ENCODE measurements at places on chromosomes 16 and 17.
A peak's percentile ranks its signal among the peaks of the same experiment; 100 is the strongest.

GRCh38 chr17:31645351-31645750 is 213.7 kb downstream of the COPRS start:
- no peak for DNase-seq

- peak; percentile 72 for DNase-seq
These were observed at the start of gene PSMD7 for GRCh38 chr16:74296432-74297144. PSMD7 (plus strand) TSS chr16:74296814; CDS start chr16:74296915, 101 bp downstream.

DNA sequence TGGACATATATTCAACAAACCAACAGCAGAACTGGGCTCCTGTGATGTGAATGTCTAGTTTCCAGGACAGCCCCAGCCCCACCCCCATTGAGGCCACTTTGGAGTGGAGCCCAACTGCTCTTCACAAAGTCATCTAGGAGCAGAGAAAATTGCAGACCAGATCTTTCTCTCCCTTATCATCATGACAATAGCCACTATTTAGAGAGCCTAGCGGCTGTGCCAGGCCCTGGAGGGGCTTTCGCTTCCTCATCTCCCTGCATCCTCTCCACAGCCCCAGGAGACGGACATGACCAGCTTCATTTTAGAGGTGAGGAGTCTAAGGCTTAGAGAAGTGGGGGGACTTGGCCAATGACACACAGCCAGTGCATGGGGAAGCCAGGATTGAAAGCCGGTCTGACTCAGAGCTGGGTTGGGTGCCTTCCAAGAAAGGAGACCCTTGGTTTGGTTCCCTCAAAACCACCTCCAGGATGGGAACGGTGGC is 1.4 kb downstream of the PRSS8 start:
- DNase-seq: no peak

DNA sequence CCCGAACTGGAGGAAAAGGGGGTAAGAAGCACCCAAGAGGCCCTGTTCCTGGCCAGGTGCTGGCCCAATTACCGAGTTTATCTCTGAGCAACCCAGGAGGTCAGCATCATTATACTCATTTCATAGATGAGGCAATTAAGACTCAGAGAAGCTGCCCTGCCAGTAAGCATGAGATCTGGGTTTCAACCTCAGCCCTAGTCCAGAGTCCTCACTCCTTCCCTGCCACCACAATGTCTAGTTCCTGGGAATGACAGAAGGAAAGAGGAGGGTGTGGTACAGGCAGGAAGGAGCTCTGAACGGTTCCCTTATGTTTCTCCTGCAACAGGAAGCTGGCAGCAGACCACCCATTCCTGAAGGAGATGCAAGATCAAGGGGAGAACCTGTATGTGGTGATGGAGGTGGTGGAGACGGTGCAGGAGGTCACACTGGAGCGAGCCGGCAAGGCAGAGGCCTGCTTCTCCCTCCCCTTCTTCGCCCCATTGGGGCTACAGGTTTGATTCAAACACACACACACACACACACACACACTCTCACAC is 7.4 kb downstream of the GSDMA start:
- no peak for DNase-seq

GRCh38 chr17:10624969-10625368 is 32.1 kb downstream of the MYH3 start:
- no peak for DNase-seq

DNA sequence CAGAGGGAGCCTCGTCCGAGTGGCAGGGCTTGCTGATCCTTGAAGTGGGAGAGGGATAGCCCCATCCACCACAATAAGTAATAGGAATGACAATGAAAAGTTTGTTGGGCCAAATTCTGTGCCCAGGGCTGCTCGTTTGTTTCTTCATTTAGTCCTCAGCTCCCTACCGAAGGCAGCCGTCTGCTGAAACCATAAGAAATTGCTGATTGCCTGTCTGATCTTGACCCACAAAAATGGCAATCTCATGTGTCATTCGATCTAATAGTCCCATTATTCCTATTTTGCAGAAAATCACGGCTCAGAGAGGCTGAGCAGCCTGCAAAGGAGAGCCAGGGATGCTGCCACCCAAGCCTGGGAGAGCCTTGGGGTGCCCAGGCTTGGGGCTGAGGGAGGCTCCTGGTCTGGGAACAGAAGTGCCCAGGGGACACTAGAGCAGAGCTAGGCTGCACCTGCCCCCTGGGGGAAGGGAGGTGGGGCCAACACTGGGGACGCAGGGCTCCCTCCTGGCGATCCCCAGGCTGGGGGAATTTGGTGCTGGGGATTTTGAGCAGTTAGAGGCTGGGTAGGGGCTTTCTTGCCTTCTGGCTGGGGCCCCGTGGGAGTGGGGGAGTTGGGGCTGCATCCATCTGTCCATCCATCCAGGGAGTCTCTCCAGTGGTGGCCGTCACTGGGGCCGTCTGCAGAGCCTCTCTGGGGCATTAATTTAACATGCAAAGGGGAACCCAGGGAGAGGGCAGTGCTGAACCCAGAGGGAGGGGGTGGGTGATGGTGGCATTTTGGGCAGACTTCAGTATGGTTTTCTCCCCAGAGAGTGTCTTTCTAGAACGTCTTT is 53.5 kb downstream of the SOCS1 start:
- no peak for DNase-seq

DNA sequence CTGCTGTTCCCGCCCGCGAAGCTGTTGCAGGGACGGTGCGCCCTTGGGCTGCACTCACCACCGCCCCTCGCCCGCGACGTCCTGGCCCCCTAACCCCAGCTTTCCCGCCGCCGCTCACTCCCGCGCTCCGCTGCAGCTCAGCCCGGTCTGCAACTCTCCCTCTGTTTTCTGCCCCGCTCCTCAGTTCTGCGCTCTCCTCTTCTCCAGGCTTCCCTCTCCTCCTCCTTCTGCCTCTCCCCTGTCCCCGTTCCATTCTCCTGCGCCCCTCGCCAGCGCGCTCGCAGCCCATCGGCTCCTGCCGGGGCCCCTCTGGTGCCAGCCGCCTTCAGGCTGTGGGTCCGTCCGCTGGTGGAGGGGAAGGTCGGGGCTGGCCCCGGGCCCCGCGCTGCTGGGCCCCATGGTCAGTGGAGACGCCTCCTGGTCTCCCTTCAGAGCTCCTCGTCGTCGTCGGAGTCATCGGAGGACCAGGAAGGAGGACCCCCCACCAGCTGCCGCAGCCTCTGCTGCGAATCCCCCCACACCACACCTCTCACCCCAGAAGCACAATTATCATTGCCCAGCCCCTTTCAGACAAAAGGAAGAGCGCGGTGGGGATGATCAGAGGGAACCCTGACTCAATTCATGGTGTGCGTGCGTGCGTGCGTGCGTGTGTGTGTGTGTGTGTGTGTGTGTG is 223.2 kb upstream of the FOXF1 start:
- DNase-seq: no peak

- DNase-seq: no peak
These were observed 34.6 kb downstream of the TBCD start for GRCh38 chr17:82786427-82786826.

- no peak for DNase-seq
These were observed 26.1 kb downstream of the LGALS3BP start for GRCh38 chr17:78953356-78954350.

DNA sequence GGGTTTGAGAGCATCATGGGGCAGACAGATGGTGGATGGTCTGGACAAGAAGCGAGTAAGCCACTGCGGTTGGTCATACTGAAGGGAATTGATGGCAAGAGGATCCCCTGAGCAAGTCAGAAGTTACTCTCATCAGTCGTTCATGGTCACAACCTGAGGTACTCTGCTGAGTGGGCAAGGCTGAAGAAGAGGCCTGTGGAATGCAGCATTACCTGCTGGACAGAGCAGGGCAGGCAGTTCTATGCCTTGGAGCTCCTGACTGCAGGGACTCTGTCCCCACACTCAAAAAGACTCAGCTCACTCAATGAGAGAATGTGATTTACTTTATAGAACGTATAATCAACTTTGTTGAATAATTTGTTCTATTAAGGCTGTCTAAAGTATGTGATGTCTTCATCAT is 28.3 kb downstream of the ALDH3A2 start:
- no peak for DNase-seq

- no peak for DNase-seq
These were observed 12.8 kb upstream of the ZFP90 start for GRCh38 chr16:68526143-68526781.

DNA sequence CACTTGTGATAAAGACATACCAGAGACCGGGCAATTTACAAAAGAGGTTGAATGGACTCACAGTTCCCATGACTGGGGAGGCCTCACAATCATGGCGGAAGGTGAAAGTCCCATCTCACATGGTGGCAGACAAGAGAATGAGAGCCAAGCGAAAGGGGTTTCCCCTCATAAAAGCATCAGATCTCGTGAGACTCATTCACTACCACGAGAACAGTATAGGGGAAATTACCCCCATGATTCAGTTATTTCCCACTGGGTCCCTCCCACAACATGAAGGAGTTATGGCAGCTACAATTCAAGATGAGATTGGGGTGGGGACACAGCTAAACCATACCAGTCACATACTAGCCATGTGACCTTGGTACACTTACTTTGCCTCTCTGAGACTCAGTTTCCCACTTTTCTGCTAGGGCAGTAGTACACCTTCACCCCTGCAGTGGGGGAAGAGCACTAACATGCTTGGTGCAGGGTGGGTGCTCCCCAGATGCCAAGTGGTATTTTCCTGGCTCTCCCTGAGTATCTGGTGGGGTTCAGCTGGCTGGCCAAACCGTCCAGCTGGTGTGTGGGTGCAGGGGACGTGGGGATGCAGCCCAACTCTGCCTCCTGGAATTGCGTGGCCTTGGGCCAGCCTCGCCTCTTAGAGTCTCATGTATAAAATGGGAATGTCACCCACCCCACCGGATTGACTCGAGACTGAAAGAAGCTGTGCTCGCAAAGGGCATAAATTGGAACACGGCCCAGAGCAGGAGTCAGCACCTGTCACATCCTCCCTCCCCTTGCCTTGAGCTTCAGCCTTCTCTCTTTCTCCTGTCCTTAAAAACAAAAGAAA is 364.1 kb downstream of the CPPED1 start:
- no peak for DNase-seq

GRCh38 chr17:75555679-75556153 is 30.2 kb downstream of the LLGL2 start:
- no peak for DNase-seq

DNA sequence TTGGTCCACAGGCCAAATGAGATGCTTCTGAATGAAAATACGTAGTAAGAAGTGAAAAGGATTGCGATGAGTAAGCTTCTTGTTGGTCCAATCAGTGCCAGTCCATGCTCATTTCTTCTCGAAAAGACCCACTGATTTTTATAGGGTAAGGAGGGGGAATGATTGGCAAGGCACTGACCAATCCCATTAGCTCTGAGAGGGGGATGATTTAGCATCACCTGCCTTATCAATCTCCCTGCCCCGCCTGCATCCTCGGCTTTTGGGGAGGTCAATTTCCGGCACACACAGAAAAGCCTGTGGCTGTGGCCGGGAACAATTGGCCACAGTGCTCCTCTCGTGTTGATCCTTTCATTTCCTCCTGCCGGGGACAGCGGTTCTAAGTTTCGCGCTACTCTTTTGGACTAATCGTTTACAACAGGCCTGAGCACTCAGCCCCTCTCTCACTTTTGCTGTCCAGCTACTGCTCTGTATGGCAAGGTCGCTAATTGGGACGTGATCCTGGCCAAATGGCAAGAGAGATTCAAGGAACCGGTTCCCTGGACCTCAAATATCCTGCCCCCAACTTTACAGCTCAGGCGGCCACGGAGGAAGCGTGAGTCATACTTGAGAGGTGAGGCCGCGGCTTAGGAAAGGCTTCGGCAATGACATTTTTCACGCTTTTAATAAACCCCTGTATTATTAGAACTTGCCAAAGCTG is 43.1 kb downstream of the TBX4 start:
- no peak for DNase-seq

DNA sequence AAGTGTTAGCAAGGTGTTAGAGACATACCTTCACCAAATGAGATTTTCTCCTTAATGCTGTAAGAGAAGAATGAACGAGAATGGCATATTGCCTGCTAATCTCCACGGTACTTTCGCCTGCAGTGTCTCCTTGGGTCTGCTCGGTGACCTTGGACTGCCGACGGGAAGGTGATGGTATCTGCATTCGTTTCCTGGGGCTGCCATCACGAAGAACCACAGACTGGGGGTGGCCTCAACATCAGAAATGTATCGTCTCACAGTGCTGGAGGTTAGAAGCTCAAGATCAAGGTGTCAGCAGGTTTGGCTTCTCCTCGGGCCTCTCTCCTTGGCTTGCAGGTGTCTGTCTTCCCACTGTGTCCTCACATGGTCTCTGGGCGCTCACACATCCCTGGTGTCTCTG is 86.3 kb upstream of the TNRC6C start:
- DNase-seq: no peak

DNA sequence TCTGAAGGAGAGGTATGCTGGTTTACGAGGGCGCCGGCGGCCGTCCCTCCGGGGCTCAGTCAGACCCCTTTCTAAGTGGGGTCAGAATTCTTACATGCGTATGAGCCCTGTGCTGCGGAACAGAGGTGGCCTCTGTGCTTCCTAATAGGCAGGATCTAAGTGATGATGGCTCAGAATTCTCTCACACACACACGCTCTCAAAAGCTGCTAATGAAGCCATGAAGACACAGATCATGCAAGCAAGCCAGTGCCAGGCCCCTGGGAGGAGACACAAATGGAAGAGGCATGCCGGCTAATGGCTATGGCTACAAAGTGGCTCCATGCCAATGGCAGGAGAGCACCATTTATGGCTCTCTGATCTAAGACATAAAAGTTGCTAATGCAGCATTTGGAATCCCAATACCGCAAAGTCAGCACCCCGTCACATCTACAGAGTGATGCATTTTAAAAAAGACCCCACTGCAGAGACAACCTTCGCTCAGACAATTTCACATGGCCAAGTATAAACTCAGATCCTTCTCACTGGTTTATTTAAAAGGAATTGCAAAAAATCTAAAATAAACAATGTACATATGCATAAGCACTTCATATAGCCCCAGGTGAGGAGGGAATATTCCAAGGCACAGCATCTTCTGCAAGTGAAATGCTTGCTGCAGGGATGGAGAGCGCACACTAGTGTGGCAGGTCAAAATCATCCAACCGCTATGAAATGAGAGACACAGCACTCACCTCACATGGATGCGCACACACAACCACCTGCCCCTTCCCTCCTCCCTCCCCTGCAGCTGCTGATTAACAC is 24.5 kb downstream of the NPLOC4 start:
- DNase-seq: no peak

Measured in stimulated activated CD8-positive, alpha-beta memory T cell treated with anti-CD3 and anti-CD28 coated beads, Interleukin-15, amount 100 ng/mL, for 24 hours (primary cell).